HEK293T (cell line): ENCODE measurements at places on chromosomes 12 and 14.

DNA sequence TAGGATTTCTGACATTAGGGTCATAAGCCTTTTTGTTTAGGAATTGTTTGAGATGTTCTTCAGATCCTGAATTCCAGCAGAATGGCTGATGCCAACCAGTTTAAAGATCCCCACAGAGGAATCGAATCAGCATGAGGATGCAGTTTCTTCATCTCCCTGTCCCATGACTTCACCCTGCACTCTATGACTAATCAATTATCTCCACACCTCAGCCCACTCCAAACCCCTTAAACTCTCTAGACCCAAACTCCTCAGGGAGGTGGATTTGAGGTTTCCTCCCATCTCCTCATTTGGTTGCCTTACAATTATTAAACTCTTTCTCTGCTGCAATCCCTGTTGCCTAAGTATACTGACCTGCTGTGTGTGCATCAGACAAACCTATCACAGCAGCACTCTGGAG, 86.5 kb upstream of the CRY1 start:
- no peak for DNase-seq

DNA sequence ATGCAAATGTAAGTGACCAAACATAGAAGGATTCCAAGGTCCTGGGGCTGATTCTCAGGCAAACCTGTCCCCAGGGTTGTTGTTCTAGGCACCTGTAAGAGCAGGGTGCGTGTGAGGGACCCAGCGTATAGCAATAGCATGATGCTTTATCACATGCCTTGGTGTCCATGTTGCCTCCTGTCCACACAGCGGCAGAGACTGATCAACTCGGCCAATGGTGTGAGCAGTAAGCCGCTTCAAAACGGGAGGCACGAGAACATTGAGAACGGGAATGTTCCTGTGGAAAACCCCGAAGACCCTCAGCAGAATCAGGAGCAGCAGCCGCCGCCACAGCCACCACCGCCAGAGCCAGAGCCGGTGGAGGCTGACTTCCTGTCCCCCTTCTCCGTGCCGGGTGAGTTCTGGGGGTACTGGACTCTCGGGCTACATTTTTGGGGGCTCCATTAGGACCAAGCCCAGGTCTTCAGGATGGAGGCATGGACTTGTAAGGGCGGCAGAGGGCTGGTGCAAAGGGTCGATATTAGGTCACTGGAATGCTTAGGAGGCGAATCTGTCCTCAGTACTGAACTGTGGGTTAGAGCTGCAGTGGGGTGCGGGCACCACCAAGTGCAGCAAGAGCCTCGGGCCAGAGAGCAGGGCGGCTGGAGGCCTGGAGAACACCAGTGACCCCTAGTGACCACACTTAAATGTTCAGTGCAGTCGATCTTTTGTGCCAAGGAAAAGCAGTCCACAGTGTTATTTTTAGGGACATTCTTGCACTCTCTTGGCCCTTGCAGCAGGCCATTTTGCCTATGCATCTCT, 57.2 kb upstream of the RIN3 start:
- DNase-seq, result peak; percentile 70

DNA sequence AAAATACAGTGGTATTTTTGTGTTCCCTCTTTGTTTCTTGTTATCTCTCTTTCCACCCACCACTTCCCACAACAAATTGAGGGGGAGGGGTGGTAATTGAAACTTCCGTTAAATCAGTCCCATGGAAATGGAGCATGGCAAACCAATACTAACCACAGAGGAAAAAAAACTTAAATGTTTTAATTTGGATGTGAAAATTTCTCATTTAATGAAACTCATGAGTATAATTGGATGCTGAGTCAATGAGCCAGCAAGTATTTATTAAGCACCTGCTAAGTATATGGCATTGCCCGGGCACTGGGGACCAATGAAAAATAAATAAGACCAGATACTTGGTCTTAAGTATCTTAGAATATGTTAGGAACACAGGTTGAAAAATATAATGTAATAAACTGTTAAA, 147.5 kb downstream of the KCNH5 start:
- DNase-seq, result no peak

- DNase-seq, result peak; percentile 23
Observed at GRCh38 chr12:10562306-10562933, 51.0 kb downstream of the MAGOHB start.

DNA sequence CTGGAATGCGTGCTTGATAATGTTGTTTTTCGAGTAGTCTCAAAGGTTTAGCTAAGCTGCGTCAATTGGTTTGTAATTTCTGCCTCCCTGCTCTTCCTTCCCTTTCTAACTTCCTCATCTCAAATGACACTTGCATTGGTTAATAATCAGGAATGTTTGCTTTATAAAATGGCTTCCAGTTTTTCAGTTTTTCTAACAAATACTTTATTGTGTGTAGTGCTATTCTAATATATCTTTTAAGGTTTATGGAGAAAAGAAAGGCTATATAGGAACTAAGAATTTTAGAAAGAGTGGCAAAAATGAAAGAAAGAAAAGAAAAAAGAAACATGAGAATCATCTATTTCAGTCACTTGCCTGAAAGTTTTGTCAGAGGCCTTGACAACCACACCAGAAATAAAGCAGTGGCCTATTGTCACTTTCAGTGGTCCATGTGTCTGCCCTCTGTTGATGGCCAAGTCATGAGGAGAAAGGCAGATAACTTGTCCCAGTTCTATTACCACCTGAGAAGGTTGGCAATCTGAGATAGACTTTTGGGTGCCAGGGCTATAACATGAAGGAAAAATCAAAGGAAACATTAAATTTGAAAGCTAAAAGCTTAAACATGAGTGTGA, 221.9 kb upstream of the KITLG start:
- no peak for DNase-seq

GRCh38 chr12:12115514-12115913, 44.8 kb downstream of the BCL2L14 start:
- DNase-seq, result no peak

- no peak for DNase-seq
Observed at GRCh38 chr12:51460519-51460918, 35.9 kb downstream of the SLC4A8 start.

DNA sequence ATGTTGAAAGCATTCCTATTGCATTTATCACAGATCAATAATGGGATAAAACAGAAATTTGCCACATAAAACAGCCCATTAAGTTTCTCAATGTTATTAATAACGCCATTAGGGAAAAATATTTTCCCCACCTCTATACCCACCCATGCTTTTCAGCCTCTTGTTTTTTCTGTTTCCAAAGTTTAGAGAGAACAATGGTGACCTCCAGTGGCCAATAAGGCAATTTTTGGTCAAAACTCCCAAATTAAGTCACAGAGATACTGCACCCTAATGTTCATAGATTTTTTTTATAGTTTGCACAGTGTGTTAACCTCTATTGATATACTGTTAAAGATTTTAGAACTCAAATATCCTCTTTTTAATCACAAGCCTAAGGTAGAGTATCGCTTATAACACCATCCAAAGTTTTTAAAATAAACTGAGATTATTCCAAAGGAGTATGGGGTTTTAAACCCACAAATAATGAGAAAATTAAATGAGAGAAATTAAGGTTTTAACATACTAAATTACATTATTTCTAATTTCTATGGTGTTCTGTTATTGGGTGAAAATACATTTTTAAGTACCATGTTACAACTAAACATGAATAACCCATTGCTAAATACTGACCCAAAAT, 184.7 kb upstream of the DCN start:
- DNase-seq, result peak; percentile 18

DNA sequence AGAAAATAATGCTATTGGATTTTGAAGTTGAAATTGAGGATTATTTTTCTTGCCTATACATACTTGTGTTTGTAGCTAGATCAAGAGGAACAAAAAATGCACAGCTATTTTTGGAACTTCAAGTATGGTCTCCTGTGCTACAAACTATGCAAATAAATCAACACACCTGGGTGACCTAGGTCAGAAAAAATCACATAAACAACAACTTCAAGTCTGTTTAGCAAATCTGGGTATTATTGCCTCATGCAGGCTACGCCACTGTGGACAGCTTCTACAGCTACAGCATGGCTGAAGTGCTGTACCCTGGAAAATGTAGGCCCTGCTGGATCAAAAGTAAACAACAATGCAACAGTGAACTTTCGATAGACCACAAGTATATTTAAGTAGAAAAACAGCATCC, 87.5 kb downstream of the SLC6A15 start:
- DNase-seq, result no peak

- peak; percentile 39 for DNase-seq
Observed at GRCh38 chr12:39272871-39273655, 169.9 kb downstream of the KIF21A start.

GRCh38 chr14:33714527-33715226, 236.2 kb downstream of the EGLN3 start:
- no peak for DNase-seq

DNA sequence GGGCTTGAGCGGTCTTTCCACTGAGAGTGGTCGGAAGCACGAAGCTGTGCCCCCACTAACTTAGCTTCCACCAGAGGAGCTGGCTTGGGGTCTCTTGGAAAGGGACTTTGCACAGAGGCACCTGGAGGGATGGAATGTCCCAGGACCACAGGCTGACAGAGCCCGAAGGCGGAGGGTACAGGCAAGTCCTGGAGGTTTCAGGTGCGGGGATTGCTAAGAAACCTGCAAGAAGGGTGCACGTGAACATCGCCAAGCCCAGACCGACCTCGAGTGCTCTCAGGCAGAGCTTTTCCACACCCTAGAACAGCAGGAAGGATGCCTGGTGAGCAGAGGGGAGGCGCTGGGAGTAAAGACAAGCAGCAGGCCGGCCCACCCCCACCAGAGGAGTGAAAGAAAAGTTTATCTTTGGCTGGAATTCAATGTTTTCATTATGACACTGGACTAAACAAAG, 61.6 kb downstream of the SERPINA3 start:
- DNase-seq, result no peak

DNA sequence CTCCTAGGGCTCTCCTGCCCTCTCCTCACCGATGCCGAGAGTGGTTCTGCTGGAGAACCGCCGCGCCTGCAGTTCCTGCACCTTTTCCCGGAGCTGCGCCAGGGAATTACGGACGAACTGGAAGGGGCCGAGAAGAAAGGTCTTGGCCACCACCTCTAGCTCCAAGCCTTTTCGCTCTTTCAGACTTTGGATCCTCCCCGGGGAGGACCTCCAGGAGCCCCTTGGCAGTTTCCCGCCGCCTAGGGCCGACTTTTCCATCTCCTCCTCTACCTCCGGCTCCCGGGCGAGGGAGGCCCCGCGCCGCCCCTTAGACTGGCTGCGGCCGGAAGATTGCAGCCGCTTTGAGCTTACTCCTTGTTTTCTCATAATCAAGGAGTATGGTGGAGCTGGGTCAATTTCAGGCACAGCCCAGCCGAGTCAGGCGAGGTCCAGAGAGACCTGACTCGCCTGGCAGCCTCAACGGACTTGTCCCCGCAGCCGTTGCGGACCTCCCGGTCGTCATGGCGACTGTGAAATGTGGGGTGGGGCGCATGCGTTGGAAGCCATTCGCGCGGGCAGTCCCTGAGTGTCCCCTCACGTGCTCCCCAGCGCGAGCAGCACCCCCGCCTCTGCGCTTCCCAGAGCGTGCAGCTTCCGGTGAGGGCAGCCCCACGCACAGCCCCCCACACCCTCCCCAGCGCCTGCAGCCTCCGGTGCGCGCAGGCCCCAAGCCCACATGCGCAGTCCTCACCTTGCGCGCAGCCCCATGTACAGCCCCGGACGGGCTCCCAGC, at the start of gene DPY19L2:
TSS of gene DPY19L2 (minus strand) at position 466 of the 772 bp plus-strand sequence. CDS start at position 366, 100 bp downstream.
- peak; percentile 26 for DNase-seq

GRCh38 chr12:76259106-76259505, 89.1 kb downstream of the BBS10 start:
- no peak for DNase-seq

DNA sequence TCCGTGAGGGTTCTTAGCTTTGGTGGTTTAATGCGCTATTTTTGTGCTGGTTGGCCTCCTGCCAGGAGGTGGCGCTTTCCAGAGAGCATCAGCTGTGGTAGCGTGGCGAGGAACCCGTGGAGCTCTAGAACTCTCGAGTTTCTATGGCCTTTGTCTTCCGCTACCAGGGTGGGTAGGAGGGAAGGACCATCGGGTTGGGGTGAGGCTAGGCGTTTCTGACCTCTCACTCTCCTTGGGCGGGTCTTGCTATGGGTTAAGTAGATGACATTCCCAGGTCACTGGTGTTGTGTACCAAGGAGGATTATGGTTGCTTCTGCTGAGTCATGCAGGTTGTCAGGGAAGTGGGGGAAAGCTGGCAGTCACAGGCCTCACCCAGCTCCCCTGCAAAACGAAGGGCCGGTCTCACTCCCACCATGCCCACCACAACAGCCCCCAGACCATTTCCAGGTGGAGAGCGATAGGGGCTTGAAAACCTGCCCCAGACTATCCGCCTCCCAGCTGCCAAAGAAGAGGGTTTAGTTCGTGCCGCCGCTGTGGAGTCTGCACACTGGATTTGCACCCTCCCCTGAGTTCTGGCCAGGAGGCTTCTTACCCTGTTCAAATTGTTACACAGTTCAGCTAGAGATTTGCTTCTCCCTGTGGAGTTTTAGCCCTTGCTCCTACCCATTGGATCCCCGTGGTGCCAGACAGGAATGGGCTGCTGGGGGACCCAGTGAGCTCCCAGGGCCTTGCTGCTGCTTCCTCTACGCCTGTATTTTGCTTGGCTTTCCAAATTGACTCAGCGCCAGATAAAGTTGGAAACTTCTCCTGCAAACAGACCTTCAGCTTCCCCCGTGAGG, 21.9 kb downstream of the RNFT2 start:
- DNase-seq, result no peak

DNA sequence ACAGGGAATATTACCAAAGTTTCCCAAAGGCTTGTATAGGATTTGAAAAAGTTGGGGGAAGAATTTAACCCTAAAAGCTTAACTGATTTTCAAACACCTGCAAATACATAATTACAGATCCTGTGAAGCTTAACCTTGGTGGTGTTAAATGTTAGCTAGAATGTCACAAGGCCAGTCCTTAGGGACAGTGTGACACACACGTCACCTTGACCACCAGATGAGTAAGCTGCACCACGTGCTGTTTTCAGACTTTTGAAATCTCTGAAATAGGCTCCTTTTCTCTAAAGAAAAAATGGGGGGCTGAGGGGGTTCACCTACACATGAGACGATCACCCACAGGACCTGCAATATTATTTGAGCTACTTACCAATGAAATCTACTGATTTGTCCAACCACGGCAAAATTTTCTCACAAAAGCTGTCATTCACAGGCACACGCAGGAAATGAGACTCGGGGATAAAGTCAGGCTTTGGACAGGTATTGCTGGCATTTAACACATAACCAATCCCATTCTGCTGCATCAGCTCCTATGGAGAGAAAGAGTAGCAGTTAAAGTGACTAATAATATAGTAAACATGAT, 75.9 kb downstream of the DUSP16 start:
- DNase-seq, result no peak

DNA sequence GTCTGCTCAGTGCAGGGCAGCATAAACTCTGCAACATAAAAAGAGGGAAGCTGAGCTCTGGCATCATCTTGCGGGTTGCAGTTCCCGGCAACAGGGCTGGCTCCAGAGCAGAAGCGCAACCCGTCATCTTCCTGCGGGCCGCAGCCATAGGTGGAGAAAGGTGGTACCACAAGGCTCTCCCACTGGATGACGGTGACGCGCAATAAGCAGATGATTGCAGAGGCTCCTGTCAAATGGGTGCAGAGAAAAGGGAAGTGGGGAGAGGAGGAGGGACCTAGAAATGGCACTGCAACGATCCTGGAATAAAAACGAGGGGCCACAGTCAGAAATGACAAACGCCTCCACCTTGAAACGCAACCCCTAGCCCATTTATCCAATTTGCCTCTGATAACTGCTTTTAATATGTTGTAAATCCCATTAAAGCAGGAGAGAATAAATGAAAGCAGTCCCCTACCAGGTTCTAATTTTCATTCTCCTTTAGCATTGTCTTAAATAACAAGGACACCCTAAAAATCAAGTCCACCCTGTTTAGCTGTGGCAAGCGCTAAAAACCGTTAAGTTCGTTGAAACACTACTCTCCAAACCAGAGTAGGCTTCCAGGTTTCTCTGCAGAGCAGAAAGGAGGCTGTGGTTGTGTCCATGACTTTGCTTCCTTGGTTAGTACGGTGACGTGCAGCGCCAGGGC, 30.9 kb upstream of the TUBA1C start:
- DNase-seq, result no peak
